ENCODE measurements at places on chromosomes 2 and 18.

DNA sequence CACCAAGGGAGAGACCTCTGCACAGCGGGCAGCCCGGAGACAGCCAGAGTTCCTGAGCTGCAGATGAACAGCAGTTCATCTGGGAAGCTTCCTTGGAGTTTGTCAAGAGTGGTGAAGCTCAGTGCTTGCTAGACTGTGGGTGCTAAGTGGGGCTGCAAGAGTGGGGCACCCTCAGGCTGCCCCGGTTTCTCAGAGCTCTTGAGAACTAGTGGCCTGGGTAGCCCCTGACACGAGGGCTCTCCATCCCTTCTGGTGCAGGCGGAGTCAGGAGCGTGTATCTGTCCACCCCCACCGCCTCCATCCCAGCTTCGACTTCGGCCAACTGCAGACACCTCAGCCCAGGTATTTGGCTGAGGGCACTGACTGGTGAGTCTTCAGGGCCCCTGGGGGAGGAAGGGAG is 222.0 kb downstream of the LOXHD1 start:
- no peak for DNase-seq

- no peak for DNase-seq
Measured at GRCh38 chr2:139281124-139281523, 500.9 kb upstream of the NXPH2 start.

DNA sequence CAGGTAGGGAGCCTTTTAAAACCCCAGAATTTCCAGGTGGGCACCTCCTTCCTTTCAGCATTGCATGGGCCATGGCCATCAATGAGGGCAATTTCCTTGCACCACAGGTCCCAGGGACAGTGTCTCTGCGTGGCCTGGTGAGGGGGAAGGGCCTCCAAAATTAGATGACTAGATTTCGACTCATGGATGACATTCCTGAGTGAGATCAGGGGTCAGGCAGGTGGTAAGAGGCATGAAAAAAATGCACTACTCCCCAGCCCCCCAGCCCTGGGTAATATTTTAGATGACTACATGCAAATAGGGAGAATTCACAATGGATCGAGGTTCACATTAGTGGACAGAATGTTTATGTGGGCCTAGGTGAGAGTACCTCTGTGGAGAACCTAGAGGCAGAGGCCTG is 19.0 kb upstream of the IGFBP5 start:
- no peak for DNase-seq

DNA sequence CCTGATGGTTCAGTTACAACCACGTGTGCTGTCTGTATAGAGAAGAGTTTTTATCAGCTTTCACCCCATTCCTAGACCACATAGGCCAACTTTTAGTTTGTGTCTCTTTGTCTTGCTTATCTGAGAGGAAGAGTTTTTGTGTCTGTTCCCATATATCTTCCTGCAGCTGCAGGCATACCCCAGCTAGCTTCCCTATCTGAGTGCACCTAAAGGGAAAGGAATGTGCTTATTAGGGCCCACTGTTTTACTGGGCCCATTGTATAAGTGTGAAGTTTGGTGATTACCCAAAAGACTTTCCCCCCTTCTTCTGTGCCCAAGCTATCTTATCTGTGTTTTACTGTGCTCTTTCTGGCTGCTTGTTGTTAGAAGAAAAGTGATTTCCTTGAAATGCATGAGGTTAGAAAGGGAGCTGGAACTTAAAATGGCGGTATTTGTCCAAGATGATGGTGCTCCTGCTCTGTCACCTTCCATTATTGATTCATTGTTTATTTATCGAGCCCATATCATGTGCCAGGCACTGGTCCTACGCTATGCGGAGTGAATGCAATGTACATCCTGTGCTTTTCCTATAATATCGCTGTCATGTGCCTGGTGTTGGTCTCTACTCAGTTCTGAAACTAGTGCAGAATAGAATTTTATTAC is 57.2 kb downstream of the NYAP2 start:
- DNase-seq: no peak

DNA sequence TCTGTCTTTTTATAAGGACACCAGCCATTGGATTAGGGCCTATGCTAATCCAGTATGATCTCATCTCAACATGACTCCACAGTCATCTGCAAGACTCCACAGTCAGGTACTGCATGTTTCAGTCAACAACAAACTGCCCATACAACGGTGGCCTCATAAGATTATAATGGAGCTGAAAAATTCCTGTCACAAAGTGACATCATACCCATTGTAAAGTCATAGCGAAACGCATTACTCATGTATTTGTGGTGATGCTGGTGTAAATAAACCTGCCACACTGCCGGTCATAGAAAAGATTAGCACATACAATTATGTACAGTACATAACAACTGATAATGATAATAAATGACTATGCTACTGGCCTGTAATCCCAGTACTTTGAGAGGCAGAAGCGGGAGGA is 102.2 kb downstream of the TEX51 start:
- DNase-seq: no peak

GRCh38 chr2:69918401-69918800 is 3.5 kb downstream of the MXD1 start:
- DNase-seq: no peak

DNA sequence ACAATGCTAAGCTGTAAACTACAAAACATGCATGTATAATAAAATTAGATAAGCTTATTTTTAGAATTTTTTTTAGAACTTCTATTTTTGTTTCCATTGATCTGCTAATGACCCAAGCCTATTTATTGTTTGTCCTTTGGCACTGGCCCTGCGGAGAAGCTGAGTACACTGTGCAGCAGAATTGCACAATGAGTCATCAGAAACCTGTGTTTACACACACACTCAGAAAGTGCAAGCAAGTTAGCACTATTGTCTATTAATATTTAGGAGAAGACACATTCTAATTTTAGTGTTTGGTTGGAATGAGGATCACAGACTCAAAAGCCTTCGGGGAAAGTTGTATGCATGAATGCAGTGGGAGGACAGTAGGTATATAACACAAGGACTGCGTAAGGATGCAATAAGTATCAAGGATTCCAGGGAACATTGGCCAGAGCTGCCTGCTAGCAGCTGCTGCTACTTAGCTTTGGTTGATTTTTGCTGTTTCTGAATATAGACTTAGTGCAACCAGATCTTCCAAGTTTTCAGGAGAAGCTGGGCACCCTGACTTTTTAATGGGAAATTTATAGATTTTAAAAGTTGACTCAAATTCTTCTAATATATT is 128.2 kb downstream of the KCNH7 start:
- no peak for DNase-seq

DNA sequence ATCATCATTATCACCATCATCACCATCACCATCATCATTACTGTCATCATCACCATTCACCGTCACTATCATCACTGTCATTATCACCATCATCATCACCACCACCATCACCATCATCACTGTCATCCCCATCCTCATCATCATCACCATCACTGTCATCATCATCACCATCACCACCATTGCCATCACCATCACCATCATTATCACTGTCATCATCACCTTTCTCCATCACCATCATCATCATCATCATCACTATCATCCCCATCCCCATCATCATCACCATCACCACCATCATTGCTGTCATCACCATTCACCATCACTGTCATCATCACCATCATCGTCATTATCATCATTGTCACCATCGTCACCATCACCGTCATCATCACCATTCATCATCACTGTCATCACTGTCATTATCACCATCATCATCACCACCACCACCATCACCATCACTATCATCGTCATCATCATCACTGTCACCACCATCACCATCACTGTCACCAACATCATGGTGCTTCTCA is 9.8 kb downstream of the HPCAL1 start:
- DNase-seq: no peak

DNA sequence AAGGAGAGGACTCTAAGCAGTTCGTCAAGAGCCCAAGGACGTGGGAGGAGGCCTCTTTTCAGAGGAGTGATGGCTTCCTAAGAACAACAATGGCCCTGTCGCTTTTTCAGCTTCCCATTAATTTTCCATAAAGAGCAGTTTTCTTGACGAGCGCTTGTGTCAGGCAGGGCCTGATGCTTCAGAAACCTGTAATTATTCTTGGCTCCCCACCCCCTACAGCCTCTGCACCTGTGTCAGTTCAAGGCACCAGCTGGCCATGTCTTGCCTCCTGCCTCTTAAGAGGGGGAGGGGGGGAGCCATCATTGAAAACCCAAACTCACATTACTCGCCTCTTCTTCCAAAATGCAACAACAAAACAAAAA is 32.3 kb downstream of the KLF7 start:
- DNase-seq: no peak

GRCh38 chr18:68482815-68483214 is 232.1 kb downstream of the TMX3 start:
- DNase-seq: no peak

DNA sequence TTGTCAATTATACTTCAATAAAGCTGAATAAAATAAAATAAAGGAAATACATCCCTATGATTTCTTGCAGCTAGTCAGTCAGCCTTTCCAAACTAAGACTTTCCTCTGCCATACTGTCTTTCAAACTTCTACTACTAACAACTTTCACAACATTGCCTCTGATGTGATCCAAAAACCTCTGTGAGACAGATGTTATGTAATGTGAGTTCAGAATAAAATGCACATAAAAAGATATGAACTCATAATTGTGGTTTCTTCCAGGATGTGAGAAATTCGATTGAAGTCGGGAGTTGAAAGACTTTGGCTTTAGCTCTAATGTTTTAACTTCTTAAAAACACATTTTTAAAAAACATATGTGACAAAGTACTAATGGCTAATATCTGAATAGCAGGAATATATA is 98.7 kb downstream of the PIGN start:
- DNase-seq: no peak

- no peak for DNase-seq
Measured at GRCh38 chr2:118078734-118079133, 9.5 kb upstream of the INSIG2 start.

DNA sequence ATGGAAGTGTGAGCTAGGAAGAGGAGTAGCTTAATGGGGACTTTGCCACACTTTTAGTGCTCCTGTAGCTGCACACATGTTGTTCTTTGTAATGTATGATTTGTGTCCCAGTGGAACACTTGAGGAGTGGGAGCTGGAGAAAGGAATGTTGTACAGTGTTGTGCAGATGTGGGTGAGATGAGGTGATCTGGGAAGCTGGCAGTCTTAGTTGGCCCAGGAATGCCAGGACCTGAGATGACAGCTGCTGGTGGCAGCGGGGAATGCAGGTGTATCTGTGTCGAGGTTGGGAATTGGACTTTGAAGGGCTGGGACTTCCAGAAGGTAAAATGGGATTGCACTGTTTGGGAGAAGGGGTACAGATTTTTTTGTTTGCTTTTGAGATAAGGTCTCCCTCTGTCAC is 23.6 kb downstream of the NEDD4L start:
- no peak for DNase-seq

DNA sequence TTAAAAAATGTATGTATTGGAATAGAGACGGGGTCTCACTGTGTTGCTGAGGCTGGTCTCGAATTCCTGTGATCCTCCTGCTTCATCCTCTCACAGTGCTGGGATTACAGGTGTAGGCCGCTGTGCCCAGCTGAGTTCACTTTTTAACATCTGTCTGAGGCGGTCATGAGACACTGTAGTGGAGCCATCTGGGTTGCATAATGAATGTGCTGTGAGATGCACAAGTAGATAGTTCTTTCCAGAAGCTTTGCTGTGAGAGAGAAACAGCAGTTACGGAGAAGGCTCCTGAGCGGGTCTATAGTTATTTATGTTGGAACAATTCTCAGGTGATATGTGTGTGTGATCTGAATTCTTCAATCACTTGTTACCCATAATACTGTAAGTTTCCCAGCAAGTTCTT is 3.1 kb downstream of the RMC1 start:
- DNase-seq: no peak

DNA sequence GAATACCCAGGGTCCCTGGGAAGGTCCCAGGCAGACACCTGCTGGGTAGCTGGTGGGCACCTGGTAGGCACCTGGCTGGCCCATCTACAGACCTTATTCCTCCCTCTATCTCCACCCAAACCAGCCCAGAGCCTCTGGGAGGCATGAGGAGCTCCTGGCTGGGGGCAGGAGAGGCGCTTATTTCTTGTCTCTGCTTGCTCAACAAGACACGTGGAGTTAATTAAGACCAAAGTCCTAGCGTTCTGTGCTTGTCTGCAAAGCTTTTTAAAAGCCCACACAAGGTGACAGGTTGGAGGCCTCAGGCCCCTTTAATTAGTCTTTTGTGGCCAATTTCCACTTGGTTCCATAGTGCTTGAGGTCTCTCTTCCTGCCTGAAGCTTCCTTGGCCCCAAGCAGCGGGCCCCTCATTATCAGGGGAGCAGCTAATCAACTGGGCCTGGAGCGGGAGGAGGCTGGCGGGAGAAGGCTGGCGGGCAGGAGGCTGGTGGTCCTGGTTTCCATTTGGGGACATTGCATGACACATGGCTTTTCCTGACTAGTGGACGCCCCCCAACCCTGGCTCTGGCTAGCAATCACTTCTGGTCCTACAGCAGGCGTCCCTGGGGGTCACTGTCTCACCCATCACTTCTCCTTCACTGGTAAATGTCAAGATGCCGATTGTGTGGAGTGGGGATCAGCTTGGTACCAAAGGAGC is 65.4 kb upstream of the HDAC4 start:
- no peak for DNase-seq

DNA sequence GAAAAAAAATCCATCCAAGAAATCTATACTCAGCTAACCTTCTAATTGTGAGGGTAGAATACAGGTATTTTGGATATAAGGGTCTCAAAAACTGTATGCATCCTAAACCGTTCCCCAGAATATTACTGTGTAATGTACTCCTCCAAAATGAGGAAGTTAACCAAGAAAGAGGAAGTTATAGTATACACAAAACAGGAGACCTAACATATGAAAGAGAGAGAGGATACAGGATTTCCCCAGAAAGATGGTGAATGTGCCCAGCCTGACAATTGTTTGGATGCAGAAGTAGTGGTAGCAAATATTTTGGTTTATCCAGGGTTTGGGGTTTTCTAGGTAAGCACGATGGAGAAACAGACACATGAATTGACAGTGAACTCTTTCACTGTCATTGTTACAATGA is 50.6 kb downstream of the GALNT3 start:
- no peak for DNase-seq

DNA sequence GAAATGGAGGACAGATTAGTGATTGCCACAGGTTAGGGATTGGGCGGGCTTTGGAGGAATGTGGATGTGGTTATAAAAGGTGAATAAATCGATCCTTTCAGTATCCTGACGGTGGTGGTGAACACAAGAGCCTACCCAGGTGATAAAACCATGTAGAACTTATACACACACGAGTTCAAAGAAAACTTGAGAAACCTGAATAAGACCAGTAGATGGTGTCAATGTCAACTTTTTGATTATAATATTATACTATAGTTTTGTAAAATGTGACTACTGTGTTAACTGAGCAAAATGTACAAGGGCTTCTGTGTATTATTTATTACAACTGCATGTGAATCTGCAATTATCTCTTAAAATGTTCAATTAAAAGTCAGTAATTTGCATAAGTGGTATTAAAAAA is 136.3 kb downstream of the ERBB4 start:
- DNase-seq: no peak

- DNase-seq: no peak
Measured at GRCh38 chr18:61727241-61728193, 165.3 kb downstream of the RNF152 start.

GRCh38 chr2:207112383-207112782 is 53.4 kb downstream of the KLF7 start:
- no peak for DNase-seq
